ENCODE measurements at places on chromosomes 3 and 15.

DNA sequence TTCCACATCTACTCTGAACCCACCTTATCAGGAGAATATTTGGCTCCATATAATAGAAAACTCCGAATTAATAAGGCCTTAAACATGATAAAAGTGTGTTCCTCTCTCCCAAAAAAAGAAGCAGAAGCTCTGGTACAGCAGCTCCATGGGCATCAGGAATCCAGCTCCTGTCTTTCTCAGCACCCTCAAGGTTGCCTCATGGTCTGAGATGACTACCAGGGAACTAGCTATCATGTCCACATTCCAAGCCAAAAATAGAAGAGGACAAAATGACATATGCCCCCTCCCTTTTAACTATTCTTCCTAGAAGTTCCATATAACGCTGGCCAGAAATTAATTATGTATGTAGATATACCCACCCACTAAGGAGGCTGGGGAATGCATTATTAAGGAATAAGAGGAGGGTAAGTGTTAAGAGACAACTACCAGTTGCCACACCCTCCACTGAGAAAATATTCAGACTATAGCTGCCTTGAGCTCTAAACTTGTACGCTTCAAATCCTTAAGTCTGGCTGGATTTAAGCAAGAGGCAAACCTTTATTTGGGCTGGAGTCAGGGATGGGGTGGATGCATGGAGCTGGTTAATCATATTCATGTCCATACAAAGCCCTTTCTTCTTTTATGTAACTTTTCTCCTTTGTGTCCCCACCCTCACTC lies 35.8 kb upstream of the CTDSPL start:
- DNase-seq, result no peak

GRCh38 chr3:20743553-20744321 lies 557.7 kb upstream of the SGO1 start:
- no peak for DNase-seq

DNA sequence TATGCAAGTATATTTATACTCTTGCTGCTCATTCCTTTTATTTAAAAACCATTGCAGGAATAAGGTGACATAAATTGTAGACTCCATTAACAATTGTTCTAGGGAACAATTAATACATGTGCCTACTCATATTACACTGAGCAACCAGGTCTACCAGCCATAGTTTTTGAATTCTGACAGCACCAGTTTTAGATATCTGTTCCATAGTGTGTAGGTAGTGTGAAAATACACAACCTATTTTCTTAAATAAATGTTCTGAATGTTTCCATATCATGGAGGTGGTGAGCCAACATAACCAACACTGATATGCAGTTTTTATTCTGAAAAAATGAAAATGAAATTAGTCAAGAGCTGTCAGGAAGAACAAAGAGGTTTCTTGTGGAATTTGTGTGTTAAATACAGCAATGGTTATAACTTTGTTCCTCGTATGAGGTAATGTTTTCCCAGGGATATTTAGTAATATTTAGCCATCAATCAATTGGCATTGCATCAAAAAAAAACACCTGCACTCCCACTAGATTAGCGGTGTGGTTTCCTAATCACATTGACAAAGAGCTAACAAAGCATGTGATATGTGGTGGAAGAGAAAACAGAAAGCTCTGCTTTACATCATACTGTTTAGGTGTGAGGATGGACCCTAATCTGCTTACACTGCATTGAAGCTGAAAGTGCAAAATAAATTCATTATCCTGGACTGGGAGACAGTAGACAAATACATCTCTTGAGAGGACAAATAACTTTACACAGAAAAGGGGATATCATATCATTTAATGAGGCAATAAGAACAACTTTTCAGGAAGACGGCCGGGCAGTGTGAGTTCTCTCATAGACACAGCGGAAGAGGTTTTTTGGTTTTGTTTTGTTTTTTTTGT lies 369.5 kb upstream of the THBS1 start:
- DNase-seq, result no peak

DNA sequence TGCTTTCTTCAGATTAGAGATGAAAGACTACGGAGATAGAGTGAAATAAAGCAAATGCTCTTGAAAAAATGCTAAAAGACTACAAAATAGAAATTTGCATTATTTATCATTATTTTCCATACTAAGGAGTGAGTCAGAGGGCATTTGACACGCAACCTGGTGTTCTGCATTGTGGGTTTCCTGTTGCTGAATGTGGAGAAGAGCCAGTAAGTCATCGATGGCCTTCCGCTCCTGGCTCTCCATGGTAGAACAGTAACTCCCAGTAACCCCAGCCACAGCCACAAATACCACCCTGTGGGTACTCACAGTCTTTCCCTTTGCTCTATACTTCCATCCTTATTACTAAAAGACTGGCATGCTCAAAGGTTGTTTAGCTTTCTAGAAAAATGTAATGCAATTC lies 61.5 kb downstream of the CGGBP1 start:
- DNase-seq, result no peak

GRCh38 chr3:127606981-127607595 lies 8.9 kb downstream of the MCM2 start:
- no peak for DNase-seq

DNA sequence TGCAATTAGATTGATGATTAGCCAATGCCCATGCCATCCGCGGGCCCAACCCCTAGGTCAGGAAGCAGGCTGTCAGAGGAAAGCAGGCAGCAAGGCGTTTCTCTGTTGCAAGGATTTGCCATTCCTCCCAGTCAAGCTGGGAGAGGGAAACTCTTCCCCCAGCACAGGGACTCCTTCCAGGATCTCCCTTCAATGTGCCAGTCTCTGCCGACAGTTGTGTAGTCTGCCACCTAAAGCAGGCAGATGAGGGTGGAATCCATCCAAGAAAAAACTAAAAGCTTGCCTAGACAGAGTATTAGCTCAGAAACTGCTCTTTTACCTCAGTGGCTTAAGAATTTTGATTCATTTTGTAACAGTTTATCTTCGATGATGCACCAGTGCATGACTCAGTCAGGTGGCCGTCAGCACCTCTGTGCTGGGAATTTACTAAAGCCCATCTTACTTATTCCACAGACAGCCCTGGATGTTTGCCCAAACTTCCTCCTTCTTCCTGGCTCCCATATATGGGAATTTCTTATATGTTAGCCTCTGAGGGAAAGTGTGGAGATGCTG lies 501.5 kb upstream of the THBS1 start:
- no peak for DNase-seq

DNA sequence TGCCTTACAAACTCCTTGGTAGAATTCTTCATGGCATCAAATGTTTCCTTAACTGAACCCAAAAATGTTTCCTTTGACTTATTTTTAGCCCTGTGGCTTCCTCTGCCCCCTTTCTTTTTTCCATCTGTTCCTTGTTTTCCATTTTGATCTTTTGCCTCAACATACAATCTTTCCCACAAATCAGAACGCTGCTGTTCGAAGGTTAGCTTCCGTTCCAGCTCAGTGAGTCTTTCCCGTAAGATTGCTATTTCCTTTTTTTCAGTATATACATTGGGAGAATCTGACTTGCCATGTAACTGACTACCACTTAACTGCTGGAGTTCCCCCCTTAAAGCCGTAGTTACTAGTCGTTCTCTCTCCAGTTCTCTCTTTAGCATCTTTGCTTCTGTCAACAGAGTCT lies 41.2 kb downstream of the PIGB start:
- no peak for DNase-seq

Data from GM19239 (cell line).